ENCODE measurements at places on chromosomes 5 and 9.
A peak's percentile ranks its signal among the peaks of the same experiment; 100 is the strongest.

- no peak for DNase-seq
Measured at GRCh38 chr5:136506131-136506530, 140.8 kb upstream of the TRPC7 start.

DNA sequence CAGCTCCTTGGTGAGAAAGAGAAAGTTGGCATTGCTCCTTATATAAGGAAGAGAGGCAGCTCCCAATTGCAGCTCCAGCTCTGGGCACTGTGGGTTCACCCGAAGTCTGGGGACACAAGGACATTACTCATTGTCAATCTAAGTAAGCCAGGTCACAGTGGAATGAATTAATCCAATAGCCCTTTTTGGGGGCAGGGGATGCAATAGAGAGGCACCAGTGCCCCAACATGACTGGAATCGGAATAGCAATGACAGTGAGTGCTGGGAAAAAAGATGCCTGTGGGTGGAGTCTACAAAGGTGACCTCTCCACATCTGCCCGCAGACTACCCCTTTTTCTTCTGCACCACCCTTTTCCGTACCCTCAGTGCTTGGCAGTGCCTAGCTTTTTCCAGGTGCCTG lies 11.1 kb upstream of the NEUROG1 start:
- no peak for DNase-seq

GRCh38 chr5:73751254-73751914 lies 125.4 kb downstream of the ARHGEF28 start:
- DNase-seq = no peak

GRCh38 chr5:103391659-103392058 lies 133.1 kb downstream of the MACIR start:
- DNase-seq = no peak

DNA sequence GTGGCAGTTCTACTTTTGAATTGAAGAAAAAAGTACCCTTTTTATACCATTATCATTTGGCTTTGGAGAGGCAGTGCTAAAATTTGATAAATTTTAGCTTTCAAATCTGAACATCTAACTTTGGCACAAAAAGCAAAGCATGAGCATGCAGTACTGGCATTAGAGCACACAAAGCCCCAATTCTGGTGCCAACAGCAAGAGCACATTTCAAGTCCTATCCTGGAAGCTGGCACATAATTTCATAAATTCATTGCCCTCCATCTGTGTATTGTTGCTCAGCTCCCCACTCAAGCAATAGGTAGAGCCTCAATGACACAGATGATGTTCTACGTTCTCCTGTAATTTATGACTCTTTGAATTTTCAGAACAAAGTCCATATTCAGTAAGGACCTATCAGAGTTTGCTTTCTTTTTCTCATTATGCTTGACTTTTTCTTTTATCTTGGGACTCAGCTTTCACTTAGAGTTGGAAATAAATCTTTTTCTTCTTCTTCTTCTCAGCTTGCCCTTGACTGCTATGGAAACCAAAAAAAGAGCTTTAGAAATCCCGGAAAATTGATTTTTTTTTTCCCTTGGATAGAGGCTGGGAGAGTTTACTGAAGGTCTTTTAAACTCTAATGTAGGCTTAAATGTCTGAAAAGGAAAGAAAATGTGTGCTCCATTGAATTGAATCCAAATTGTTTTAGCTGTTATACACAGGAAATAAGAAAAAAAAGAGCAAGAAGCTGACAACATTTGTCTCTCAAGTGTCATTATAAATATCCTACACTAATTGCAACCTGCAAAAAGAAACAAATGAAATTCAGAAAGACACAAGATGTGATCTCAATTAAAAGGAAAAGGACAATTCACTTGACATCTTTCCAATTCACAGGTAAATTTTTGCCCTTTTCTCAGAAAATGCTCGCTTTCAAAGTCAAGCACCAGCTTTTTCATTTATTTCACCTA lies 380.8 kb upstream of the CDH18 start:
- DNase-seq = no peak

- no peak for DNase-seq
Measured at GRCh38 chr5:112915831-112916230, 6.2 kb downstream of the REEP5 start.

- no peak for DNase-seq
Measured at GRCh38 chr9:18404434-18405029, 69.4 kb upstream of the ADAMTSL1 start.

DNA sequence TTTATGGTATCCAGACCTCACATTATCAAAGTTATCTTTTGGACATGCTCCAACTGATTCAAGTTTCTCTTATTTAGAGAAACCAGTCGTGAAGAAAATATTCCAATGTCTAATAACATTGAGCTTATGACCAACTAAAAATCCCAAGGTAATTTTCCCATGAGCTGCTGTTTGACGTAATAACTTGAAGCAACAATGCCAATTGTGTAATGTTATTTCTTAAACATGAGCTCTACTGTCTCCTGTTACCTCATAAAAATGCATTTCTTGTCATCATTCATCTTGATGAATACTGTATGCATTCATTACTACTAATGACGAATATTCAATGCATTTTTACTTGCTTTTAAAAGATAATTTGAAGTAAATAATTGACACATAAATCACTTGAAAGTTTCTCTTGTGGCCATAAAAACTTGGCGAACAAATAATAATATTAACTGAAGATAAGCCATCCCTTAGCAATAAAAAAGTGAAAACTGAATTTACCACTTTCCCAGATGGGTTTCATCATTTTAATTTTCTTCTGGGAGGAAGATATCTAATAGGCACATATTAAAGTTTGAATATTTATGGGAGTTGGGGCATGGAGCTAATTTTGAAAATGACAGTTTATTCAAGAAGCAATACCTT lies 424 bp upstream of the MARCOL start:
- no peak for DNase-seq

DNA sequence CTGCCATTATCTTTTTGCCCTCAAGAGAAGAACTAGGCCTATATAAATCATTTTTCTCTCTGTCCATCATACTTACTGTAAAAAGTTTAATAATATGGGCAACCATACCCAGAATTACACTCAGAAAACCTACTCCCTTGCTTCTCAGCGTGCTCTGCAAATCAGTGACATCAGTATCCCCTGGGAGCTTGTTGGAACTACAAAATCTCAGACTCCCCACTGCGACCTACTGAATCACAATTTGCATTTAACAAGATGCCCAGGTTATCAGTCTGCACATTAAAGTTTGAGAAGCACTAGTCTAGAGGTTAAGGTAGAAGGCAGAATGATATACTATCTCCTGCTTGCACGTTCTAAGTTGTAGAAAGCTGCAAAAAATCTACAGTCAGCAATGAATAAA lies 127.2 kb downstream of the MLLT3 start:
- DNase-seq = no peak

DNA sequence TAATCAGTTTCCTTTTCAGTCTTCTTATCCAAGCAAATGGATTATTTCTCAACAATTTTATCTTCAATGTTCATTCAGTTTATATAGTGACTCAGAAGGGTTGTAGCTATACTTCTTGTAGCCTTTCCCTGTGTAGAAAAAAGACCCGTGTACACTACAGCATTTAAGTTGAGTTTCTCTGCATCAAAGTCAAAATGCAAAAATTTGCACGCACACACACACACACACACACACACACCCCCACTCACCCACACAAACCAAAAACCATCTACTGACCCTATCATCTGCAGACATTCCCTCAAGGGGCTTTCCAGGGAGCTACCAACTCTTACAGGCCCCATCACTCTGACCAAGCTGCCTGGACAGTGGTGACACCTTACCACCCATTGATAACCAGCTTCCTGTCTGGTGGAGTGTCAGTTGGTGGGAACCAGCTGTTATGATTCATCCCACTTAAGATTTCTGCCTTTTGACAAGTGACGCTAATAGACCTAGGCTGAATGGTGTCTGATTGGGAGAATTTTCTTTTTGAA lies 12.2 kb upstream of the ELL2 start:
- peak; percentile 8 for DNase-seq

- no peak for DNase-seq
Measured at GRCh38 chr9:108933231-108933717, 650 bp downstream of the ELP1 start.

- DNase-seq = no peak
Measured at GRCh38 chr5:177496727-177497291, 595 bp downstream of the PDLIM7 start.

GRCh38 chr5:73154208-73155006 lies 18.6 kb upstream of the TMEM174 start:
- DNase-seq = no peak

DNA sequence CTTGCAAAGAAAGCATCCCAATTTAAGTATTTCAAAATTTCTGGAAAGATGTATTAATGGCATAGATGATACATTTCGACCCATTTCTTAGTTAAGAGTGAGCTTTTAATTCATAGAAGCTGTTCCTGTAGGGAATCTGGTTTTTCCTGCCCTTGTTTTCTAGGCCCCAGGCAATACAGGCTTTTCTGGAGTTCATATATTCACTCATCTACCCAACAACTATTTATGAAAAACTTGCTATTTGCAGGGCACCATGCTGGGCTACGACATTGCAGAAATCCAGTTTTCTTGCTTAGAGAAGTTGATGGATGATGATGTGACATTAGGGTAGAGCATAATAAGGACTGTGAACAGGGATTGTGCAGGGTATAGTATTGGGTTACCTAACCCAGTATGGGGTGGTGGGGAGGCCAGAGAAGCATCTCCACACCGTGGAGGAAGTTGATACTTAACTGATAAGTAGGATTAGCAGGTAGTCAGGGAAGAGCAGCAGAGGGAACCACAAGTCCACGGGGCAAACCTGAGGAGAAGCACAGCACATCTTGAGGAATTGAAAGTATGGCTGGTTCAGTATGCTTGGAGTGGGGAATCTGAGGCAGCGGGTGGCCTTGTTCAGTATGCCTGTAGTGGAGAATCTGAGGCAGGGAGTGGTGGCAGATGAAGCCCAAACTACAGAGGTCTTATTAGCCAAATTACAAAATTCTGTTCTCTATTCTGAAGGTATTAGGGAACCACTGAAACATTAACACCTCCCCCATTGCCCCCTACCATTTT lies 247.5 kb downstream of the ARRDC3 start:
- DNase-seq = no peak
